Stimulated activated naive CD8-positive, alpha-beta T cell treated with anti-CD3 and anti-CD28 coated beads, Interleukin-15, amount 100 ng/mL, for 72 hours (primary cell): ENCODE measurements at places on chromosomes 12 and 14.

DNA sequence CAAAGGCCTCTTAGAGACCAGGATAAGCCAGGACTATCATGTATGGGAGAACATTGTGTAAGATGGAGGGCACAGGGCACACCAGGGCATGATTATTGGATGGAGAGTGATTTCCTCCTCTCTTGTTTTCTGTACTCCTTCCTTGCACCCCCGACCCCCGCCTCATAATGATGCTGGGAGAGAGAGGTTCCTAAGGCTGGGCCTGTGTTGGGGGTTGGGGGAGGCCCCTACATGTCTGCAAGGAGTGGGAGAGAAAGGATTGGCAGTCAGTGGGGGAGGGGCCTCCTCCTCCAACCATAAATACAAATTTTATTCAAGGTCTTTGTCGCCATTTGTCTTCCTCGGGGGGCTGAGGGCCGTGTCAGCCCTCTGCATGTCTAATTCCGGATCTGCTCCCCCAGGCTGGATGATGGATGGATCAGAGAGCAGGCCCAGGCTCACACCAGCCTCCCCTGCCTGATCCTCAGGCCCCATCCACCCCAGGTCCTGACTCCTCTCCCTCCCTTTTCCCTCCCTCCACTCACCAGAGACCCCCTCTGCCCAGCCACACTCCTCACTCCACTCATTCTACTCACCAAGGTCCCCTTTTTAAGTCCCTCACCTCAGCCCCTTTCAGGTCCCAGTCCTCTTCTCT, 2.0 kb upstream of the C1QL4 start:
- no peak for DNase-seq

- no peak for DNase-seq
These were observed 873.6 kb downstream of the C12orf50 start for GRCh38 chr12:87155621-87156020.

- no peak for DNase-seq
These were observed 3.2 kb downstream of the CRIP2 start for GRCh38 chr14:105477660-105478397.

- no peak for DNase-seq
These were observed 451.1 kb downstream of the PCNX1 start for GRCh38 chr14:71358209-71358931.

DNA sequence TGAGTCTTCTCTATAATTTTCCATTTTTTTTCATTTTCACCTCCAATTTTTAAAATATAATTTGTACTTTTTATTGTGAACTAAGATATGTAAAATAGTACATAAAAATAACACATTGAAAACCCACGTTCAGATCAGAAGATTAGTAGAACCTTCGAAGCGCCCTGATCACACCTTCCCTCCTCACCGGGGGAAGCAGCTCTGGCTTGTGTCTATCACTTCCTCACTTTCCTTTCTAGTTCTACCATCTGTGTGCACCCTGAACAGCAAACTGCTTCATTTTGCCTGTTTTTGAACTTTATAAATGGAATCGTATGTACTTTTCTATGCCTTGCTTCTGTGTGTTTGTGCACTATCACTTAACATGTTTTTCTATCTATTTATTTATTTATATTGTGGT, 11.8 kb upstream of the CD27 start:
- no peak for DNase-seq

DNA sequence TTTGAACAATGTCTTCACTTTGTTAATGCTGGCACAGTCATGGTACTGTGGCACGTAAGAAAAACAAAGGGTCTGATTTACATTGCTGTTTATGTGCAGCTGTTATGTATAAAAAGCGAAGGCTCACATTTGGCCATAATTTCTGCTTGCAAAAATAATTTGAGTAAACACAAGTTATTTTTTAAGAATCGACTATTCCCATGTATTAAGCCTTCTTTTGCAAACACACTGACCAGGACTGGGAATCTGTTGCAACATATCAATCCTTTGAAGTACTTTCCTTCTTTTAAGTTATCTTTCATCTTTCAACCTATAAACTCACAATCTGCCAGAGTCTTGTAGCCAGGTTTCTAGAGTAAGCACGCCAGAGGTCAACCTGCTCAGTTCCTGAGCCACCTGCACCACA, 145.4 kb upstream of the BMP4 start:
- no peak for DNase-seq

DNA sequence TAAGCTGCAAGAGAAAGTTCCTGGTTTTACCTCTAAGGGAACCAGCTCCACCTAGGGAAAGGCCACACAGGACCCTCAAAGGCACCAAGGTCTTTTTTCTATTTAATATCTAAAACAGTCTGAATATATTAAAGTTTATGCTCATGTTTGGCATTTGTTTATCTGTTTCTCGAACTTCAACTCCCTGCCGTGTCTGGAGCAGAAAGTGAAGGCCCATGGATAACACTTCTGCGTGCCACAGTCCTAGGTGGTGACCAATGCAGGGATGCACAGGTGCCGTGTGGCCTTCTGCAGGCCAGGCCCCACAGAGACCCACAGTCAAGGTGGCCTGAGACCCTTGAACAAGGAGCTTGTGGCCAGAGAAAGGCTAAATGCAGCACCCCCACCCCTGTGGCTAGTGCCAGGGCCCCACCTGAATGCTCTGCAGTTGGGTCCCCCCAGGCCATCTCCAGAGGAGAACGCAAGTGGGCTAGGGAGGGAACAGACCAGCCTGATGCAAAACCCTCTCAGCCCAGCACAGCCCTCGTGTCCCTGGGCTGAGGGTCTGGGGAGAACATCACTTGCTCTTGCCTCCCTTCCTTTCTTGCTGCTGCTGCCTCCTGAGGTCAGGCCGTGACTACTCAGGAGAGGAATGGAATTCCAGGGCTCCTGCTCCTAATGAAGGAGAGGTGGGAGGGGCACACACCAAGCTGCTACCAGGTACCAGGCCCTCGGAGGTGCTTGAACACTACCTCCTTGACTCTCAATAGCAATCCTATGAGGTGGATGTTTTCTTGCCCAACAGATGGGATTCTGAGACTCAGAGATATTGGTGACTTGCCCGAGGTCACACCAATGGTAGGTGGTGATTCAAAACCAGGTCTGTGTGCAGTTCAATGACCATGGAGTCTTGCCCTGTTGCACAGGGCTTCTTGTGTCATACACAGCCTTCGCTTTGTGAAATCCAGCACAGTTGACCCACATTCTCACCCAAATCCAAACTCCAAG, 45.4 kb downstream of the PSMA6 start:
- DNase-seq, result no peak

DNA sequence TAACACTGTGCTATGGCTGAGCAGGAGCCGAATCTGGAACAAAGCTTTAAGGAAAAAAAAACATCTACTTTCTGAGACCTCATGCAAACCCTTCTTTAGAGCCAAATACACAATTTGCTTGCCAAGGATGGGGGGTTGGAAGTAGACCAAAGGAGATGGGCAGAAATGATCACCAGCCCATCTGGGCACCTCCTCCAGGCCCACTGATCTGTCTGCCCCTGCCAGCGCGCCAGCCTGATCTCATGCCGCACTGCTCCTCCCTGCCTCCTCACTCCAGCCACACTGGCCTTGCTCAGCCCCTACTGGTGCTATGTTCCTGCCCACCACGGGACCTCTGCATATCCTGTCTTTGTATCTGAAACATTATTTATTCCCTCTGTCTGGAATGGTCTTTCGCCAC, 24.8 kb upstream of the RAB35 start:
- DNase-seq, result no peak

DNA sequence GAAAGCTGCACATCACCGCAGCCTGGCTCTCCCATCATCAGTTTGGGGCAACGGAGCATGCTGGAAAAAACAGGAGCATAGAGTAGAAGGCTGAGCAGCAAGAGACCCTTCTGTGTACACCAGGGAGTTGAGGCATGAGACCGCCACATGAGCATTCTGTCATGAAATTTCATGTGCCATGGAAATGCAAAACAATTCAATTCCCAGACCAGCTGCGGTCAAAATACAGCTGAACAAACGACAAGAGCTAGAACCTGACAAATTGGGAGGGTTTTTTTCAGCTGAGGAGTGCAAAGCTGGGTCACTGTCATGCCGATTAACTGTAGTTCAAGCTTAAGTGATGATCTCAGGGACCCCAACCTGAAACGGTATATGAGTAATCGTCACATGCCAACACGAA, 37.1 kb downstream of the TMEM30B start:
- DNase-seq, result no peak

DNA sequence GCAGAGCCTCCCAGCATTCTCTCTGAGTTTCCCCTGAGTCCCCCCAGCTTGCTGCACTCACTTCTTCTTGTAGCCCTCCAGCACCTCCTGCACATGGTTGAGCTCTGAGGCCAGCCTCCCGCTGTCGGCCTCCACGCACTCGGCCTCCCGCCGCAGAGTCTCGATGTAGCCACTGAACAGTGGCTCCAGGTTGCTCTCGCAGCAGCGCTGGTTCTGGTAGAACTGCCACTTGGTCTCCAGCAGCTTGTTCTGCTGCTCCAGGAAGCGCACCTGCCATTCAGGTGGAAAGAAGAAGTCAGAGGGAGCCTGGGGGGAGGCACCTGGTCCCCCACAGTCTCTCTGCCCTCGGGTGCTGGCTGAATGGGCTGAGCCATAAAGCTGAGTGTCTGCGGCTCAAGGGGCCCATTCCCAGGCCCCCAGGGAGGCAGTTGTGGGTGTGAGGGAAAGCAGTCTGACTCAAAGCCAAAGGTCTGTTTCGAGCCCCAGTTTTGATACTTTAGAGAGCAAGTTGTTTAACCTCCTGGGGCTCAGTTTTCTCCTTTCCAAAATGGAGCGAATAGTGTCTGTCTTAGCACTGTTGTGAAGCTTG, 2.3 kb downstream of the KRT85 start:
- no peak for DNase-seq

GRCh38 chr12:102879144-102879763, 37.8 kb downstream of the PAH start:
- DNase-seq, result peak; percentile 17

DNA sequence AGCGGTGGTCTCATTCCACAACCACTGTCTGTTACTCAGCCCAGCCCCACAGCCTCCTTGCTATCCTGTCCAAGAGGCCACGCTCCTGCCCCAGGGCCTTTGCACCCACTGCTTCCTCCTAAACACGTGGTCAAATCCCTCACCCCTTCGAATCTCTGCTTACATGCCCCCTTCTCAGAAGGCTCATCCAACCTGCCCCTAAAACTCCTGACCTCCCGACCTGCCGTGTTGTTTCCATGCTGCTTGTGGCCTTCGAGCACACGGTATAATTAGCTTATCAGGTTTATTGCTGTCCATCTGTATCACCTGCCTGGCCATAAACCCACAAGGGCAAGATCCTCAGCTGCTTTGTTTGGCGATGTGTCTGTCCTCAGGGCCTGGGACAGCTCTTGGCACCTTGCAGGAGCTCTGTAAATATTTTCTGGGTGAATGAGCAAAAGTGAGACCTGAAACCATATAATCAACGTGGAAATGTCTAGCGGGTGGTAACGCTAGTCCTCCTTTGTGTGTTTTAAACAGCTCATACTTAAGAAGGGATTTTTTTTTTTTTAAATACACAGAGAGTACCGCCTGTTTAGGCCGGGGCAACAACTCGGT, 36.0 kb downstream of the SCARB1 start:
- DNase-seq, result no peak

DNA sequence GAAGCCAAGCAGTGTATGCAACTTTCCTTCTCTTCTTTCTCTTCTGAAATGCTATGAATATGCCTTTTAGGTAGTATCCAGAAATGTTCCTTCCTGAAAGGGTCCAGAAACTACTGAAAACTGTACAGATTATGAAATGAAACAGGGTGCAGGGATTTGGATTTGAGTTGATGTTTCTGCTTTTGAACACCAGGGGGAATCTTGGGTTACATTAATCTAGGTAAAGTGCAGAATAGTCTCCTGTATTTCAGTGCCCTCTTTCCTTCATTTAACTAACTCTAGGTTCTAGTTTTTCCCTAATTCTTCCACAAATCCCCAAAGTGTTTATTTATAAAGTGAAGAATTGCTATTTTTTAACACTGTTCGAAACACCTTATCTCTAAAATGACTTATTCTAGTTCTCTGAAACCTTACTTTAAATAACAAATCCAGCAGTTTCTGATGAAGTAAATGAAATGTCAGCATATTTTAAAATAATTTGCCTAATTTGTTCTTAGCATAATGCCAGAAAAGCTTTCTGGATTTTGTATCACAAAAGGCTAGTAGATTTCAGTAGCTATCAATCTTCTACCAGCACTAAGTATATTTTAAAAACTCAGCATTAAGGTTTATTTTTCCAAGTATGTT, 111.9 kb downstream of the LRRK2 start:
- no peak for DNase-seq

DNA sequence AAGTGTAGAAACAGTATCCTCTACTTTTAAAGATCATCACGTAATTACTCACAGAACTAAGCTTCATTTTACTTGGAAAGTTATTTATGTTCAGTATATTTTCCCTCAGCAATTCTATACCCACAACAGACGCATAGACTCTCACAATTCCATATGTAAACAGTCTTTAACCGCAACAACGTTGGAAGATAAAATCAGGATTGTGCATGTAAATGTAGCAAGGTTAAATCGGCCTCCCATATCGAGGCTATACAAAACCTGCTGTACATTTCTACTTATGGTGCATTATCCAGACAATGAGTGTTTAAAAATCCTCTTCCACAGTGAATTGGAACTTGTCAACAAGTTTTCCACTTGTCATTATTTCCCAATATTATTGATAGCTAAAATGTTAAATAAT, 581.1 kb downstream of the SLC16A7 start:
- no peak for DNase-seq

GRCh38 chr12:6613015-6613775, 6.0 kb upstream of the CHD4 start:
- DNase-seq, result no peak

- no peak for DNase-seq
These were observed 37.1 kb downstream of the LRRK2 start for GRCh38 chr12:40261937-40262336.

- no peak for DNase-seq
These were observed 86.2 kb upstream of the GPHB5 start for GRCh38 chr14:63404906-63405305.

DNA sequence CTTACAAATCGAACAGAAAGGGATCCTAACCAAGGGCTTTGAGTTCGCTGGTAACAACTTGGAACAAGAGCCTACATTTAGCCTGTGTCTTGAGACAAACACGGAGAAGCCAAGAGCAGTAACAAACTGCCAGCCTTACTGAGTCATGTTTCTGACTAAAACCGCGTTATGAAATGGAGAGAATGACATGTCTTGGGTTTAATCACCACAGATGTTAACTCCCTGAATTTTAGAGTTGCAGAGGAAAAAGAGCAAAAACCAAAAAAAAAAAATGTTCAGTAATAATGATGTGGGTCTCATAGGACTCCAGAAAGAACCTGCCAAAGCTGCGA, 1.0 kb downstream of the BLTP3B start:
- peak; percentile 37 for DNase-seq
